ENCODE measurements at places on chromosomes 12 and 14.
A peak's percentile ranks its signal among the peaks of the same experiment; 100 is the strongest.

- DNase-seq = no peak
Observed at GRCh38 chr12:67794161-67794560, 145.6 kb downstream of the DYRK2 start.

GRCh38 chr14:56686416-56686815, 106.8 kb downstream of the TMEM260 start:
- no peak for DNase-seq

DNA sequence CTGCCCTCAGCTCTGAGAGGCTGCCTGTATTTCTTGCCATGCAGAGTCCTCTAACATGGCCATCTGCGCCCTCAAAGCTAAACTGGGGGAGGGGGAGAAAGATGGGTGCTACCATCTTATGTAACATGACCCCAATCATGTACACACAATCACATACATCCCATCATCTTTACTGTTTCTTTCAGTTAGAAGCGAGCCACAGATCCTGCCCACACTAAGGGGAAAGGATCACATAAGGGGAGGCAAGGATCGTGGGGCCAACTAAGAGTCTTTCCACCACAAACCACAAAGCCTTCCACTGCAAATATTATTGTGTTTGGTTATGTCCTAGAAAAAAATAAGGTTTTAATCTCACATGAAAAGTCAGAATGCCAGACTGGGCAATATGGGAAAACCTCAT, 11.8 kb upstream of the AMN1 start:
- no peak for DNase-seq

GRCh38 chr12:127150479-127150878, 1116.5 kb upstream of the TMEM132C start:
- DNase-seq = no peak

GRCh38 chr12:131309700-131310099, 356.0 kb downstream of the ADGRD1 start:
- no peak for DNase-seq

GRCh38 chr14:92577321-92577742, 63.8 kb downstream of the RIN3 start:
- DNase-seq = no peak

DNA sequence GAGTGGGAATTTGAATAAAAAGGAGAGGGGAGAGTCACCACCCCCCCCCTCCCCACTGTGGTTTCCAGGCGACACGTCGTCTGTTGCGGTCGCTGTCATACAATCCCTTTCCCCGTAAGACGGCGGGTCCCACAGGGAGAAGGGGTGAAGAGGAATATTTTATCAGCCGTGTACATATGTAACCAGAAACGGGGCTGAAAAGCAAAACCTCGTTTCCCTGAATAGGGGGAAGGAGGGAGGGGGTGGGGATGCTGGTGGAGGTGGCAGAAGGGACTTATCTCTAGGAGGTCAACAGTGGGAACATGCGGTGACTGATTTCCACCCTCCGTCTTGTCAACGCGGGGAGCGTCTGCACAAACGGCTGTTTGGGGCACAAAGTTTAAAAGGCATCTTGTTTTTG, 171.4 kb downstream of the RBM19 start:
- DNase-seq = no peak

DNA sequence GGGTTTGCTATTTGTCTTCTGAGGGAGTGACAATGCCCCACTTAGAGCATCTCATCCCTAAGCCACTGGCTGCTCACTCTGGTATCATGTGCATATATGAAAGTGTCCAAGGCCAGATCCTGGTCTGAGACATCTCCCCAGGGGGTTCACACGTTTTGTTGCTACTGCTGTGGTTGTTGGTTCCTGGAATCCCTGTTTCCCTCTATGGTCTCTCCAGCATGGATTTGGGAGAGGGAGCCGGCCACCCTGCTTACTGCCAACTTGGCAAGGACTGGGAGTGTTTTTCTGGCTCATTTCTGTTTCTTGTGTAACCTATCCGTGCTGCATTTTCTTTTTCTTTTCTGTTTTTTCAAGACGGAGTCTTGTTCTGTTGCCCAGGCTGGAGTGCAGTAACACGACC, 101.3 kb upstream of the MAX start:
- no peak for DNase-seq

DNA sequence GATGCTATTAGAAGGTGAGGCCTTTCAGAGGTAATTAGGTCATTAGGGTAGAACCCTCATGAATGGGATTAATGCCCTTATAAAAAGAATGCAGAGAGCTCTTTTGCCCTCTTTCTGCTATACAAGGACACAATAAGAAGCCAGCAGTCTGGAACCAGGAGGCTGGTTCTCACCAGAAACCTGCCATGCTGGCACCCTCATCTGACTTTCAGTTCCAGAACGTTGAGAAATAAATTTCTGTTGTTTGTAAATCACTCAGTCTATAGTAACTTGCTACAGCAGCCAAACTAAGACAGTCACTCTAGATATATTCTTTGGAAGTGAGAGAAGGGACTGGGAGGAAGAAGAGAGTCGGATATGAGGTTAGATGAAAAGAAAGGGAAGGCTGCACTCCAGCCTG, 125.0 kb upstream of the MYF6 start:
- DNase-seq = no peak

GRCh38 chr14:68225321-68225720, 405.7 kb downstream of the RAD51B start:
- no peak for DNase-seq

DNA sequence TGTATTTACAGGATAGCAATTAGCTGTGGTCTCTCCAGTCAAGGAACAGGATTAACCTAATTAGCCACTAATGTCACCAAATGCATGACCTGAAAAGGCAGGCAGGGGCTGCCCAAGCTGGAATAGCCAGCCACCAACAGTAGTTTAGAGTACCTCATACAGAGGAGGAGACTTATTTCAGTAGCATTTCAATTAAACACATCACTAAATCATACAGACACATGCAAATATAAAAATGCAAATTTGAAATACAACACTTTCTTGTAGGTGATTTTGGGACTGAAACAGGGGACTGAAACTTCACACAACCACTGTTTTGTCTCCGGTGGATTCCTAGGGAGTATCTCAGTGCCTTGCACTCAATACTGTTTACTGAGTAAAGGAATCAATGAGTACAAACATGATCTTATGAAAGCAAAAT, 636 bp upstream of the IFNG-AS1 start:
- DNase-seq = no peak

DNA sequence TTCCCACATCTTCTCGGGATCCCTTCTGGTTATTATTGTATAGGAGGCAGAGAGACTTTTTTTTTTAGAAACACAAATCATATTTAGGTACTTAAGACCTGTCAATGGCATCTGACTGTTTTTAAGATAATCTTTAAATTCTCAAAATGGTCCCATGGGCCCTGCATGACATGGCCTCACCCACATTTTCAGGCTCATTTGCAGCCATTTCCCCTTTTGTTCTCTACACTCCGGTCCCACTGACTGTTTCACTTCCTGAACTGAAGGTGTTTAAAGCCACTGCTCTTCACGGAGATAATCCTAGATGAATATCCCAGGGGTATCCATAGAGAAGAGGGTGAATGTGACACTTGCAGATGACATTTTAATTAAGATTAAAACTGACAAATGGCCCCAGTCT, 12.3 kb upstream of the C12orf71 start:
- DNase-seq = no peak

- DNase-seq = no peak
Observed at GRCh38 chr12:114371733-114372132, 34.2 kb downstream of the TBX5 start.

GRCh38 chr12:98678946-98679610, 34.0 kb downstream of the APAF1 start:
- no peak for DNase-seq

- DNase-seq = no peak
Observed at GRCh38 chr12:127964717-127965116, 302.3 kb upstream of the TMEM132C start.

- DNase-seq = no peak
Observed at GRCh38 chr12:128316973-128317526, 50.1 kb downstream of the TMEM132C start.

DNA sequence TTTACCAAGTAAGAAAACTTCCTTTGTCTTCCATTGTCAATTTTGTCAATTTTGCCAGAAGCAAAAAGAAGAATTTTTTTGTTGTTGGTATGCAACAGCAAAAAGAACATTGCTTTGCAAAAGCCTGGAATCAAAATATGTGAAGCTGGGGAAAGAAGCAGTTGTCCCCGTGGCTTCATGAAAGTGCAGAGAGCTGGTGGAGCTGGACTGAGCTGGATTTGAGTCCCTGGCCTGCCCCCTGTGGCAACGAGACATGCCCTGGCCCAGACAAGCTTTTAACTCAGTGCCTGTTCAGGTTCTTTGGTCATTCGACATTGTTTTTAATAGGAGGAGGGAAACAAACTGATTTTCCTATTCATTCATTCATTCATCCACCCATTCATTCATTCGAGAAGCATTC, 70.3 kb downstream of the SLC15A4 start:
- DNase-seq = no peak

GRCh38 chr14:34218881-34219280, 243.2 kb downstream of the SPTSSA start:
- no peak for DNase-seq

- no peak for DNase-seq
Observed at GRCh38 chr12:96520767-96521166, 31.4 kb downstream of the CFAP54 start.

GRCh38 chr12:10027311-10027710, 3.2 kb upstream of the CLEC9A start:
- DNase-seq = no peak

GRCh38 chr12:120090206-120090605, 26.3 kb downstream of the RAB35 start:
- DNase-seq = no peak

GRCh38 chr14:32330351-32331111, 1.4 kb downstream of the AKAP6 start:
- no peak for DNase-seq

DNA sequence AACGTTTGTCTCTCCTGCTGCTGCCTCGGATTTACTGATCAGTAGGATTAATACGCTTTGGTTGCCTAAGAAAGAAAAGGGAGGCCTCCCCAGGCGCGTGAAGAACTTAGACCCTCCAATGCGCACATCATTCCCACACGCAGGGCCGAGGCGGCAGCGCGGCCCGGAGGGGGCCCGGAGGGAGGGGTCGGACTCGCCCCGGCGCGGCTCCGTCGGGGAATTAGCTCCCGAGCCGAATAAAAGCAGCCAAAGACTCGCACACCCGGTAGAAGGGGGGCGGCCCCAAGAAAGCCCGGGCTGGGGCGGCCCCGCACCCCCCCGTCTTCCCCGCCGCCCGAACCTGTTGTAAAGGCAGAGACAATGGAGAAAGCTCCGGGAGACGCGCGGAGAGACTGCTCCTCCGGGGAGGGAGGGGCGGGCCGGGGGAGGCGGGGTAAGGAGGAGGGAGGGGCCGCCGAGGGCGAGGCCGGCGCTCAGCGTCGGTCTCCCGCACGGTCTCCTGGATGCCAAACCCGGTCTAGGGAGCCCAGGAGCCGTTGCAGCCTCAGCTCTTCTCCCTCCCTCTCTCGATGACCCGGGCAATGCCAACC, at the start of gene NELL2:
NELL2 (minus strand) TSS at position 362 of the 590 bp plus-strand sequence. CDS start 446 bp downstream, outside the sequence.
- peak; percentile 64 for DNase-seq

GRCh38 chr14:58331111-58331510, 32.8 kb downstream of the ARID4A start:
- DNase-seq = peak; percentile 77

DNA sequence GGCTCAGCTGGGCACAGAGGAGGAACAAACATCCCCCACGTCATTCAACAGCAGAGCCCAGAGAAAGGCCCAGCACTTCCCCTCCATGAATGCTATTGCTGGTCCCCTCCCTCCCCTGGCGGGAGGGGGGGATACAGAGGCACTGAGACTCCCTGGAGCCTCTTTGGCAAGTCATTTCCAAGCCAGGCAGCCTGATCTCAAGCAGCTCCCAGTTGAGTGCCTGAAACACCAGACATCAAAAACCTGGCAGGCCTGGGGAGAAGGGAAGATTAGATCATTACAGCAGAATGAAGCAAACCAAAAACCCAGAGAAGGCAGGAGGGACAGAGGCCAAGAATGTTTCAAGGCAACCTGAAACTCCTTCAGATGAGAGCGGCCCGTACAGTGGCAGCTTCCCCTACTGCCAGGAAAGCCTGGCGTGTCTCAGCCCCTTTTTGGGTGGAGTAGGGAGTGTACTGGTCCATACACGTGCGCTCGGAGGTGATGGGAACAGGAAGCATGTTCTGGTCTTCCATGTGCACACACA, 92.1 kb downstream of the LRRC74A start:
- no peak for DNase-seq

DNA sequence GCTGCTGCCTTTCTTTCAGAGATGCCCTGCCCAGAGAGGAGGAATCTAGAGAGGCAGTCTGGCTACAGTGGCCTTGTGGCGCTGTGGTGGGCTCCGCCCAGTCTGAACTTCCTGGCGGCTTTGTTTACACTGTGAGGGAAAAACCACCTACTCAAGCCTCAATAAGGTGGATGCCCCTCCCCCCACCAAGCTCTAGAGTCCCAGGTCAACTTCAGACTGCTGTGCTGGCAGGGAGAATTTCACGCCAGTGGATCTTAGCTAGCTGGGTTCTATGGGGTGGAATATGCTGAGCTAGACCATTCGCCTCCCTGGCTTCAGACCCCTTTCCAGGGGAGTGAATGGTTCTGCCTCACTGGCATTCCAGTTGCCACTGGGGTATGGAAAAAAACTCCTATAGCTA, 25.6 kb downstream of the SPATA7 start:
- no peak for DNase-seq

DNA sequence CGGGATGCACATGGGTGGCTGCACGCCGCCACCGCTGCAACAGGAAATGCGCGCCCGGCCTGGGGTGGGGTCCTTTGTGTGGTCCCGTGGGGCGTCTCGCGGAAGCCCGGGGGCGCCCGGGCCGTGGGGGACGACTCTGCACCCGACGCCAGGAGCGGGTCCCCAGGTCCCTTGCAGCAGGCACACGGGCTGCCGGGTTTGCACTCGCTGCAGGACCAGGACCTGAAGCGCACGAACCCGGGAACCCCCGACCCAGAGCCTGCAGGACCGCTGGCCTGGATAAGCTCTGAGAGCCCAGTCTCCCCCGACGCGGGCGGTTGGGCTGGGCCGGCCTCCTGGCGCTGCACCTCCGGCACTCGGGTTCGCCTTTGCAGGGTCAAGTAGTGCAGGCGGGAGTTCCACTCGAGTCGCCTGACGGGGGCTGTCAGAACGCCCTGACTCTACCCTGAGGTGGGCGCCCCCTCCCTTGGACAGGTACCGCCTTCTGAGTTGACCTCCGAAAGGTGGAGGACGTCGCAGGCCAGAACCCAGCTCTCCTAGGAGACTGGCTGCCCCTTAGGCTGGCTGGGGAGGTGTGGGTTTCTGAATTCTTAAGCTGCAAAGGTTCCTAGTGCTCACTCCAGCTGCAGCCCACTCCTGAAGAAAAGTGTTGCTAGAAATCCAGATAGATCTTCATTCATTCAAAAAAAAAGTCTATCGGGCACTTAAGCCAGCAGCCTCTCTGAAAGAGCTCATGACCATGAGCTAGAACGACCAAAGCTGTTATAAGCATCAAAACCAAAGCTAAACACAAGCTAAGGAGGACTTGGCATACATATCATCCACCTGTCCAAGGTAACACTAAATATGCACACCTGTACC, 68.0 kb downstream of the RNF34 start:
- DNase-seq = peak; percentile 40

- no peak for DNase-seq
Observed at GRCh38 chr14:100134586-100134985, 24.9 kb downstream of the DEGS2 start.

GRCh38 chr12:90064852-90065801, 356.5 kb upstream of the ATP2B1 start:
- DNase-seq = no peak
